ENCODE measurements at places on chromosomes 1 and 21.

DNA sequence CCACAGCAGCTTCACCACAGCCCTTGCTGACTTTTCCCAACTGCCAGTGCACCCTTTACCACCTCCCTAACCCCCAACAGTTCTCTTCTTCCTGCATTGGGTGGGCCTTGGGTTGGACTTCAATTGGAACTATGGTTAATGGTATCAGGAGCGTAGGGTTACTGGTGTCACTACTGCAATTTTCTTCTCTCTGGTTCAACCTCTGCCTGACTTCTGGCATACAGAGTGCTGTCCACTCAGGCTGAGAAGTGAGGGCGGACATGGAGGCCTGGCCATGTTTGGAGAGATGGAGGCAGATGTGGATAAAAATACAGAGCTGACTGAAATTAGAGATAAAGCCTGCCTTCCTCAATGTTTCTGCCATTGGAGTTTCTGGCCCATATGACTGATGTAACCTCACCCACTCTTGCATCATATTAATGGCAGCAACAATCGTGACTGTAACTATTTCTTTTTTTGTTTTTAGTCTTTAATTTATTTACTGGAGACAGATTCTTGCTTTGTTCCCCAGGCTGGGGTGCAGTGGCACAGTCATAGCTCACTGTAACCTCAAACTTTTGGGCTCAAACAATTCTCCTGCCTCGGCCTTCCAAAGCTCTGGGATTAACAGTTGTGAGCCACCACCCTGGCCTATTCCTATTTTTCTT, 87.8 kb downstream of the NAV1 start:
- no peak for DNase-seq

DNA sequence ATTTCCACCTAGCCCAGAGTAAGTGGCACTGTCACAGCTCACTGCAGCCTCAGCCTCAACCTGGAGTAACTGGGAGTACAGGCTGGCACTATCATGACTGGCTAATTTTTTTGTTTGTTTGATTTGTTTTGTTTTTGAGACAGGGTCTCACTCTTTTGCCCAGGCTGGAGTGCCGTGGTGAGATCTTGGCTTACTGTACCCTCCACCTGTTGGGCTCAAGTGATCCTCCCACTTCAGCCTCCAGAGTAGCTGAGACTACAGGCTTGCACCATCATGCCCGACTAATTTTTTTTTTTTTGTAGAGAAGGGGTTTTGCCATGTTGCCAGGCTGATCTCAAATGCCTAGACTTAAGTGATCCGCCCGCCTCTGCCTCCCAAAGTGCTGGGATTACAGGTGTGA, 2.5 kb downstream of the UCK2 start:
- DNase-seq = no peak

GRCh38 chr1:163106364-163106987, 37.3 kb downstream of the RGS4 start:
- no peak for DNase-seq

DNA sequence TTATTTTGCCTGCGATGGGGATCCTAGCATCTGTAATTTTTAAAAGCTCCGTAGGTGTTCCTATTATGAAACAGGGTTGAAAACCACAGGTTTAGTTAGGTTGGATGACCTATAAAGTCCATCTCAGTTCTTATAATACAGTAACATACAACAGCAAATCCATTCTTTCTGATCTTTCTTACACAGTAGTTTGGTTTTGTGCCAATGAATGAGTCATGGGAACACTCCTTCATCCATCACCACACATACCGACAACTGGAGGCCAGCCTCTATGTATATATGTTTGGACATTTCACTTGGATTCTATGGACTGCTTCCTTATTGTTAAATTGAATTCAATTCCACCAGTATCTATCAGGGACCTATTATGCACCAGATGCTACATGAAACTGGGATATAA, 118.4 kb upstream of the L1TD1 start:
- DNase-seq = no peak

DNA sequence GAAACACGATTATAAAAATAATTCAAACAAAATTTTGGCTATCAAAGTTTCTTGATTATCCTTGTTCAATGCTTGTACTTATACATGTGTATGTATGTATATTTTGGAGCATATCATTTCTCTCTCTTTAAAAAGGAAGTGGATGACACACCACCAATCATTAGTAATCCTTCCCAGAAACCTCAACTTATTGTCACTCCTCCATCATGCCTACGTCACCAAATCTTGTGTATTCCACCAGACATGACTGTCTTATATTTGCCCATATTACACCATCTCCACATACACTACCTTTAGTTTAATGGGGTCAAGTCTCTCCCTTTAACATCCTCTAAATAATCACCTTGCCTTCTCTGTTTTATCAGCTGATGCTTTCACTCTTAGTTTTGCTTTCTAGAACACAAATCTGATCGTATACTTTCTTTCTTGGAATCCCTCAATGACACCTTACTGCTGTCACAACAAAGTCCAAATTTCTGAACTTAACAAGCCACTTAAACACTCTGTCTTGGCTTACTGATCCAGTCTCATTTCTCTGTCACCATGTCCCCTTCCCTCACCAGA, 124.0 kb downstream of the BRINP3 start:
- no peak for DNase-seq

- DNase-seq = no peak
Measured at GRCh38 chr1:235563513-235564061, 59.3 kb upstream of the B3GALNT2 start.

DNA sequence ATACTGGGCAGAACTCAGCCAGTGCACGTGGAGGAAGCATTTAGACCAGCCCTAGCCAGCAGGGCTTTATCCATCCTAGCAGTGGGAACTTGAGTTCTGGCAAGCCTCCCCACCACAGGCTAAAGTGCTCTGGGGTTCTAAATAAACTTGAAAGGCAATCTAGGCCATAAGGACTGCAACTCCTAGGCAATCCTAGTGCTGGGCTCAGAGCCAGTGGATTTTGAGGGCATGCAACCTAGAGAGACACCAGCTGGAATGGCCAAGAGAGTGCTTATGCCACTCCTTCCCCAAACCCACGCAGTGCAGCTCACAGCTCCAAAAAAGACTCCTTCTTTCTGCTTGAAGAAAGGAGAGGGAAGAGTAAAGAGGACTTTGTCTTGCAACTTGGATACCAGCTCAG, 70.5 kb upstream of the APOBEC4 start:
- DNase-seq = no peak

- no peak for DNase-seq
Measured at GRCh38 chr1:97379387-97380075, 541.3 kb downstream of the DPYD start.

DNA sequence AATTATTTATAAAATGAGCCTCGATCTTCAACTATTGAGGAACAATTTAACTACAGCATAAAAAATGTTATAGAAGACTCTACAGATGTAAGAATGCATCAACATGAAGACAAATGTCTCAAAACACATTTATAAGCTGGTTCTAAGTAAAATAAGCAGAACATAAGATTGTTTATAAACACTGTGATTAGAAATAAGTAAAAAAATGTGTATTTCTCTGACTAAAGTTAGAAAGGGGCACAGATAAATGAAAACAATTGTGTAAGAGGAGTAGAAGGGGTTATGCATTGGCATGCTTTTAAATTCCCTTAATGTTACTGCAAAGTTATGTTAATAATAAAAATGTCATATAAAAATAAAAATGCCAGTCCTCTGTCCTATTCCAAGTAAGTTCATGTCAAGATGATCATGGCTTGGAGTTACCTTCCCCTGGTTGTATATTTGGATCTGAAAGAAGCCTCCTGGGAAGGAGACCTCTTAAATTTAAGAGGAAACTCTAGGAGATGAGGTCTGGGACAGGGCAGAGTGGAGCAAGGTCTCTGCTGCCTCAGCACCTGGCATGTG, 70.2 kb upstream of the FAM20B start:
- DNase-seq = no peak

DNA sequence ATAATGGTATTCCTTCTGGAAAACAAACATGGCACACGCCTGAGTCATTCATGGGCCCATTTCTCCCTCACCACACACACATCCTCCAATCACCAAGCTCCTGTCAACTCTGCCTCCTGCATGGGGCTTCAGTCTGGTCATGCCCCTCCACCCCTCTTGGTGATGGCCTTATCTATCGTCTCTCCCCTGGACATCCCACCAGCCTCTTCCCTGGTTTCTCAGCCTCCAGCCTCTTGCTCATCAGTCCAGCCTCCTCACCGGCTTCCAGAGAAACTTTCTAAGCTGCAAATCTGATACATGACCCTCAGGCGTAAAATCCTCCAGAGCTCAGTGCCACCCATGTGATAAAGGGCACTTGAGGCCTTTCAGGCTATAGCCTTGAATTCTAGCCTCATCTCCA, 243.9 kb downstream of the FOXD2 start:
- DNase-seq = no peak

DNA sequence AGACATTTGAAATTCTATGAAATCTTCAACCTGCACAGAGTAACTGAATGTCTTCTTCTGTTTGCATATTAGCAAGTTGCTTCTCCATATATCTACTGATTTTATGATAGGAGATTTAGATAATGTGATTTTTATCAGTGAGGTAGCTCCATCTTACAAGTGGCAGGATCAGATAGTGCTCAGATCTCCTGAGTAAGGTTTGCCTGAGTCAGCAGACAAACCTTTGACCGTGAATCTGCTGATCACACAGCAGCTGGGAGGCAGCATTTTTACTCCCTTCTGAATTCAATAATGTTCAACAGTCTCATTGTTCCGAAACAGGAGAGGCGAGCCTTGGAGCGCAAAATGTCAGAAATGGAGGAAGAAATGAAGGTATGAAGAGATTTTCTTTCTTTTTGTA, 141.4 kb downstream of the SYT2 start:
- no peak for DNase-seq

GRCh38 chr1:84795966-84796600, 96.9 kb downstream of the LPAR3 start:
- DNase-seq = no peak

GRCh38 chr1:9410737-9411297, 118.1 kb downstream of the SPSB1 start:
- DNase-seq = peak; percentile 38

- DNase-seq = no peak
Measured at GRCh38 chr1:24874611-24875234, 55.4 kb downstream of the RUNX3 start.

GRCh38 chr1:151546011-151546925, 6.2 kb downstream of the TUFT1 start:
- no peak for DNase-seq

DNA sequence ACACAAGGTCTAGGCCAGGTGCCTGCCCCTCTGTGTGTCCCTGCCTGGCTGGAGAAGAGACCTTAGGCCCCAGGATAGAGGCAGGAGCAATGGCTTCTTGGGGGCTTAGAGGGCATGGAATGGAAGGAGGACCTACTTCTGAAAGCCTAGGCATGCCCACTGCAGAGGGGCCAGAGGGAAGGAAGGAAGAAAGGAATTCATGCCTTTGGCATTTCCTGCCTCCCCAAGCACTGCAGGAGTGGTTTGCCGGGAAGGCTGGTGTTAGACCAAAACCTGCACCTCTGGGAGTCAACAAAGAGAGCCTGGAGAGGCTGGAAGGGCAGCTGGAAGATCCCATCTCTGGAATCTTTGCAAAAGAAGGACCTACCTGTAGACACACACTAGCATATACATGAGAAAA, 50.7 kb upstream of the KCNE2 start:
- DNase-seq = no peak

DNA sequence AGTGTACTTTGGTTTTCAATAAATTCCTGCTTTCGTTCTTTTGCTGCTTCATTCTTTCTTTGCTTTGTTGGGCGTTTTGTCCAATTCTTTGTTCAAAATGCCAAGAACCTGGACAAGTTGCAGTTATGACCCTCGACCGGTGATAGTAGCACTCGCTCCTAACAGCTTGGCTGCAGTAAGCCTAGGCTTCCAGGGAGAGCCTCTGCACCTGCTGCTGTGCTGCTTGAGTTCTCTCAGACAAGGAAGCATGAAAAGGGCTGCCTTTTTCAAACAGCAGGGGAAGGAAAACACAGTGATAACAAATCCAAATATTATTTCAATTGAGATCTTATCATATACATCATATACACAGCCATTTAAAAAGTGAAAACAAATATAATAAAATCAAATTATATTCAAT, 12.8 kb upstream of the RIPK4 start:
- no peak for DNase-seq

- no peak for DNase-seq
Measured at GRCh38 chr21:38995731-38996130, 187.5 kb downstream of the PSMG1 start.

DNA sequence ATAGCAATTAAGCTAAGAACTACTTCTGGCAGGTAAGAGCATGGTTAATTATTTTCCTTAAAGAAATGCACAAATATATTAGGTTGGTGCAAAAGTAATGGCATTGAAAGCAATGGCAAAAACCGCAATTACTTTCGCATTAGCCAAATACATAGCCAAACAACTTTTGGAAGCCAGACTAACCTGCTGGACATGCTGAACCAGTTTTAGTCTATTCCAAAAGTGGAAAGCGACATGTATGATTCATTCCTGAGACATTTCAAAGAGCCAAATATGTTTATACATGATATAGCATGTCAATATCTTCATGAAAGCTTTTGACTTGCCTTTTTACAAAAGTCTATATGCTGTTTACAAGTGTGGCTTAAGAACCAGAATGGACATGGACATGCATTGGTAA, 23.4 kb upstream of the DR1 start:
- no peak for DNase-seq

DNA sequence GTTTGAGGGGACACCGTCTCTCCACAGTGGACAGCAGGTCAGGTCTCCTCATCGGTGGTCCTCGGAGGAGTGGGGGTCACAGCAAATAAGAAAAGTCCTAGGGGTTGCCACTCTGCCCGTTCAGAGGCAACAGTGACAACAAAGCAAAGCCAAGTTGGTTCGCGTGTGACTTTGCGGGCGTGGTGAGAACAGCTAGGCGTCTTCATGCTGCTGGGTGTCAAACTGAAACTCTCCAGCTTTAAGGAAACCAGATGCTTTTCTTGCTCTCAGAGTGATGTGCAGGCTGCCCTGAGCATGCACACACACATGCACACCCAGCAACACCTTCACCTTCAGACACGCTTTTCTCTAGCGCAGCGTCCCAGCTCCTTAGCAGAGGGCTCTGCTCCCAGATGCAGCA, 70.1 kb upstream of the ARHGEF16 start:
- DNase-seq = peak; percentile 19

GRCh38 chr1:186633116-186633515, 47.1 kb downstream of the PTGS2 start:
- no peak for DNase-seq

DNA sequence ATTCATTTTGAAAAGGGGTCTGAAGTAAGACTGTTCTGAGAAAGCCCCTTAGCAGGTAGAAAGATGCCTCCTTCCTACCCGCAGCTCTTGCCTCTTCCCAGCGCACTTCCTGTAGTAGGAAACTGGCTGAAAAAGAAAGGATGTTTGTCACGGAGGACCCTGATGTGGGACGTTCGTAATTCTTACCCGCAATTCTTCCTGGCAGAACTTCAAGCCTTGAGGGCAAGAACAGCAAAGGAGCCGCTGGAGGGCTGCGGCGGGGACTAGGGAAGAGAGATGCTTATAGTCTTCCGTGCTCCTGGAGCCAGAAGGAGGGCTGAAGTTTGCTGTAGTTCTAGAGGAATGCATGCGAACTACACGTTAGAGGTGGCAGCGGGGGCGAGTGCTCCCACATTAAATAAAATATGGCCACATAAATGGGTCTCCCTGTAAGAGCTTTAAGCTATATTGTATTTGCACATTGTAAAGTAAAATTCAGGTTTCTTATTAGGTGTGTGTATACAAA, 6.3 kb downstream of the C1orf53 start:
- DNase-seq = no peak

- no peak for DNase-seq
Measured at GRCh38 chr1:180247580-180247979, 17.5 kb downstream of the LHX4 start.

GRCh38 chr1:153749408-153750005, 21.7 kb downstream of the INTS3 start:
- DNase-seq = peak; percentile 85

- no peak for DNase-seq
Measured at GRCh38 chr1:7912743-7913557, 27.7 kb downstream of the TNFRSF9 start.
